ENCODE measurements at places on chromosomes 12 and 14.
A peak's percentile ranks its signal among the peaks of the same experiment; 100 is the strongest.

- DNase-seq: no peak
Observed at GRCh38 chr12:11822081-11822834, 172.8 kb downstream of the ETV6 start.

- DNase-seq: no peak
Observed at GRCh38 chr14:68908201-68908600, 70.9 kb downstream of the ACTN1 start.

GRCh38 chr14:75880512-75880911 is 101.3 kb downstream of the TGFB3 start:
- DNase-seq: no peak

GRCh38 chr14:106269029-106269428 is 742.6 kb downstream of the TMEM121 start:
- no peak for DNase-seq

GRCh38 chr14:29039171-29039570 is 272.6 kb downstream of the FOXG1 start:
- no peak for DNase-seq

- no peak for DNase-seq
Observed at GRCh38 chr12:66118240-66118891, 12.2 kb downstream of the LLPH start.

GRCh38 chr12:42450248-42450647 is 124.3 kb downstream of the PPHLN1 start:
- DNase-seq: no peak

GRCh38 chr12:57519796-57520052 is 590 bp downstream of the DDIT3 start:
- DNase-seq: no peak

- no peak for DNase-seq
Observed at GRCh38 chr14:99188731-99189191, 83.2 kb downstream of the BCL11B start.

- no peak for DNase-seq
Observed at GRCh38 chr14:103099081-103099732, 4.7 kb downstream of the EXOC3L4 start.

GRCh38 chr12:75954041-75954440 is 77.5 kb downstream of the PHLDA1 start:
- DNase-seq: peak; percentile 93

DNA sequence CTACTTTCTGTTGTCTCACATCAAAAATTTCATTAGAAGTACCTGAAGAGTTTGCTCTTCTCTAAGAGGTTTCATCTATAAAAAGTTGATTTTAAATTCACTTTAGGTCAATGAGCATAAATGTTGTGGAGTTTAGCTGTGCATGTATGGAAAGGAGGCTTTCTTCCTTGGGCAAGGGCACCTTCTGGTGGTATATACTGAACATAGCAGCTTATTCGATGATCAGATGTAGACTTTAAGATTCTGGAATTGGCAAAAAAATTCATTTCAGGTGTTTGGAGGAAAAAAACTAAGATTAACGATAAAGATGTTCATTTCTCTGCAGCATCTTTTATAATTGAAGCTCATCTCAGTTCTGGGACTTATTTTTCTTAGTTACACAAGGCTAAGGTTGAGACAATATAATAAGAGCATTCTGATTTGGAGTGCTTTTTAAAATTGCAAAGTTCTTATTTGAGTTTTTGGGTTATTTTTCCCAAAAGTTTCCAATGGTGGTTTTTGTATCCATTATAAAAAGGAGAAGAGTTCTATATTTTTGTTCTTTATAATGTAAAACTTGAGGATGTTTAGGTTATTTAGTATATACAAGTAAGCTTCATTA is 46.8 kb downstream of the TMEM117 start:
- DNase-seq: no peak

DNA sequence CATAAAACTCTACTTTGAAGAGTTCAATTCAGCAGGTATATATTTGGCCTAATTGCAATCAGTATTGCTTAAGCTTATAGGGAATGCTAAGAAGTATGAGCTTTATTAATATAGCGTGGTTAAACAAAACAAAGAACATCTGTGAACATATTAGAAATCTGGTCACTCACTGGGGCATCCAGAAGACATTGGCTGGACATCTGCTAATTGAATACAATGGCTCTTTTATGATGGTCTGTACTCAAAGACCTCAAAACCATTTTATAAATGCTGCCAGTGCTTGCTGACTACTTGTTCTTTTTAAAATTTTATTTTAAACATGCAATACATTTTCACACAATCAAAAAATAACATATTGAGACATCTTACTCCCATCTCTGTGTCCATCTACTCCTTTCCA is 173.0 kb downstream of the STXBP6 start:
- DNase-seq: no peak

DNA sequence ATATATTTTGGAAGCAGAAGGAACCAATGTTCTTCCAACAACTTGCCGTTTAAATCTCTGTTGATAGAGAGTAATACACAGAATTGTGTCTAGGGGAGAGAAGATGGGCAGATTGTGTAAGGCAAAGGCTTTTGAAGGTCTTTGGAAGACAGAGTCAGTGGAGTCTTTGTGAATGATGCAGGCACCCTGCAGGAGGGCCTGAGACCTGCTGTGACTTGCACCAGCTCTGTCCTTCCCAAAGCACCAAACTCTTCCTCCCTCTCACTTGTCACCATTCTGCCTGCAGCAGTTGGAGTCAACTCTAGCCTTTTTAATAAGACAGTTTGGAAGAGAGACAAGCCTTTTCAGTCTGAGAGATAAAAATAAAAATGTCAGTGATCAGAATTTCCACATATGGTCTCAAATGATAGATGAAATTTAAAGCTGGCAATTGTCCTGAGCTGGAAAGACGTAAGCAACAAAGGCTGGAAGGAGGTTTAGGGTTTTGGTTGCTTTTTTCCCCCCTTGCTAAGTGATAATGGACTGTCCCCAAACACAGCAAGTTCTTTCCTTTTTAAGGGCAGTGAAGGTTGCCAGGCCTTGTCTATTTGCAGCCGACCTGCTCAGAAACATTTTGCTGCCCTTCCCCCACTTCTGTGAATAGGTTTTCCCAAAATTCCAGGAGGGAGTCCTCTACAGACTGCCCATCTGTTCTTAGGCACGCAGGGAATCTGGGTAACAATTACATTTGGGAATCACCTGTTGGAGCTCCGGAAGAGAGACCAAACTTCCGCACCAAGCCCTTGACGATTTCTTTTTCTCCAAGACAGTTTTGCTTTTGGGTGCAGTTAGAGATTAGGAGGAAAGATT is 103.0 kb upstream of the NTF3 start:
- no peak for DNase-seq

DNA sequence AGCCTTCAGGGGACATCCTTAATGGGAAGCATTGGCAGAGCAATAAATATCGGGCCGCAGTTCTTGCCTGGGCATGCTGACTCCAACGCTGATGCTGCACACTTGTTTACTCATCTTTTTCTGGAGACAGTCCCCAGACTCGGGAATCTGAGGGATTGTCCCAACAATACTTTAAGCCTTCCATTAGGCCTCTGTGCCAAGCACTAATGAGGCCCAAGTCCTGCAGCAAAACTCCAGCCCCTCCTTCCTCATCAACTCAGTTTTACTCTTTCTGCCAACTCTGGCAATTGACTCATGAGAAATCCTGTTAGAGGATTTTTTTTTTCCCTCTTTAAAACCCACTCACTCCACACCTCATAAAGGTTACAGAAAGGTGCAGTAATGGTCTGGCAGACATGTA is 233.4 kb upstream of the PELI2 start:
- DNase-seq: no peak

DNA sequence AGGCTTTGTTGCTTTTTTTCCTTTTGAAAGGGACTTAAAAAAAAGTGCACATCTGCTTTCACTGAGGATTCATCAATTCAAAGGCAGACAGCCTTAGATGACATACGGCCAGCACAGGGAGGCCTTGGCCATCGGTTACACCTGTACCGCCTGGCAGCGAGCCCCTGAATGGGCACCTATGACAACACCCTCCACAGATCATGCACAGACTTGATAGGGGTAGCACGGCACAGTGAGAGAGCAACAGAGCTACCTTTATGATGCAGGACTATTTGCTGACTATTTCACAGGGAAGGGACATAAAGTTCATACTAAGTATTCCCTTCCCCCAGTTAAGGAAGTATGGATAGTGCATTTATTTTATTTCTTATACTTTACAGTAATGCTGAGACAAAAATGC is 137.9 kb upstream of the ARID2 start:
- no peak for DNase-seq

DNA sequence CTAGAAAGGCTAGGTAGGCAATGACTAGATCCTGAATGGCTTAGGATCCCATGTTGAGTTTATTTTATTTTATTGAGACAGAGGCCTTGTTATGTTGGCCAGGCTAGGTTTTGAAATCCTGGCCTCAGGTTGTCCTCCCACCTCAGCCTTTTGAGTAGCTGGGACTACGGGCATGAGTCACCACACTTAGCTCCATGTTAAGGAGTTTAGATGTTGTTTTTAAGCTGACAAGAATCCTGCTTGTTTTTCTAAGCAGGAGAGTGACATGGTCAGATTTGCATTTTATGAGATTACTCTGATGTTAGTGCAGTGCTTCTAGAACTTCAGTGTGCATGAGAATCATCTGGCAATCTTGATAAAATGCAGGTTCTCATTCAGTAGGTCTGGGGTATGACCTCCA is 14.5 kb downstream of the CCDC198 start:
- DNase-seq: no peak
